Activated CD4-positive, alpha-beta T cell treated with anti-CD3 and anti-CD28 coated beads, Interleukin-2, amount 50 U/mL, for 1 hour (primary cell): ENCODE measurements at places on chromosomes 2 and 18.

- DNase-seq, result no peak
Observed at GRCh38 chr2:241568726-241569125, 10.2 kb downstream of the BOK start.

GRCh38 chr2:99918389-99918788, 224.0 kb downstream of the AFF3 start:
- DNase-seq, result no peak

DNA sequence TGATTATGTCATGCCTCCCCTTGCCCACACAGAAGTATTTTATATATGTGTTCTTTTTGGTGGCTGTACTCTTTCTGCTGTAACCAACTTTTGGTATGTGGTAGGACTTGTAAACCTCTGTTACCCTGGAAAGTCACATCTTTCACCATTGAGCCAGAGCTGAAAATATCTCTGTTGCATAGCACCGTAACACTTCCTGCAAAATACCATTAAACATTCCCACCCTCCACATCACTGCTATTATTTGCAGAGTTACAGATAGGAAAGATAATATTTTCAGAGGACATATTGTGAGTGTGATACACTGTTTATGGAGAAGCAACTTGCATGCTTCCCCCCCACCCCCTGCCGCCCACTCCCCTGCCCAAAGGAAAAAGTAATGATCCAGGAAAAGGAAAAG, 44.8 kb downstream of the CAB39 start:
- DNase-seq, result no peak

GRCh38 chr2:17181051-17181752, 337.0 kb downstream of the RAD51AP2 start:
- no peak for DNase-seq

DNA sequence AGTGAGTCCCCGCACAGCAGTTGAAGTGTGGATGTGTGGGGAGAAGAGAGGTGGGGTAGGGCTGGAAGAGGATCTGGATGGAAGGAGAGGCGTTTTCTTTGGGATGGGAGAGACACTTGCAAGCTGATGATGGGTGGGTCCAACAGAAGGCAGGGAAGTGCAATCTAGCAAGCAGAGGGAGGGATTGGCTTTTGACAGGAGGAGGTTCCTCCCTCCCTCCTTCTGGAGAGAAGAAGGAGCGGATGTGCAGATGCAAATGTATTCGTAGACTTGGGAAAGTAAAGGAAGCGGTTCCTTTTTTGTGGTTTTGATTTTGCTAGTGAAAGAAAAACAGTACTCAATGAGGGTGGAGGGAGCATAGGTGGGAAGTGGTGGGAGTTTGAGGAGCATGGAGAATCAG, 48.9 kb downstream of the LAMA3 start:
- no peak for DNase-seq

- DNase-seq, result no peak
Observed at GRCh38 chr18:28267276-28267675, 90.3 kb upstream of the CDH2 start.
